NCI-H2029 (cell line): ENCODE measurements at places on chromosomes 6 and 20.
A peak's percentile ranks its signal among the peaks of the same experiment; 100 is the strongest.

DNA sequence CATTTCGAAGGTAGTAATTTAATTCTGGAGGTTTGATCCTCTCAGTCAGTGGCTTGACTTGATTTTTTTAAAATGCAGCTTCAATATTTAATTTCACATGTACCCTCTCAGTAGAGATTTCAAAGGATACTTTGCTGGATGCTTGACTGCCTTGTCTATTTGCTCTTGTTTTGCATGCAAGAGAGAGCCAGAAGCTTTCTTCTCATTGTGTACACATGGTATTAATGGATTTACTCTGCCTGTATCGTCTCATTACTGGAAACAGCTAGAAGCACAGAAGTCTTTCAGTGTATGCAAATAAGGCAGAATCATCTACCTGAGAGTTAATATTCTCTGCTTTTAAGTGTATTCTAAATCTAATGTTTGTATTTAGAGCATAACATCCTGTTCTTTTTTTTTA, 84.3 kb upstream of the FOXO3 start:
- peak; percentile 40 for DNase-seq

- no peak for DNase-seq
These were observed 3.4 kb downstream of the GMNN start for GRCh38 chr6:24778121-24778520.

DNA sequence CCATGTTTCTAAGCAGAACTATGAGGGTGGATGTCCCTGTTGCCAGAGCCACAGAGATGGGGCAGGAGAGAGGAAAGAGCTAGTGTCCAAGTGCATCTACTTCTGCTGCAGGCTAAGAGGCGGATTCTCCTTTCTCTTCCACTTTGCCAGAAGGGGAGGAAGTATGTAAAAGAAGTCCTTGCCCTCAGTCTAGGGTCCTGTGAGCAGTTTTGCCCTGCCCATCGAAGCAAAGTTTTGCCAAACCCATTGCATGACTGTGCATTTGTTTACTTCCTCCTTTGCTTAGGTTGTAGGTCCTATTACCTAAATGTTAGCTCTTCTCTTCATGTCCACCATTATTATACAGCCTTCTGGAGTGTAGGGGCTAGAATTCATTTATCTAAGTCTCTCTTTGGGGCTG, 106.2 kb upstream of the ARMC2 start:
- DNase-seq = no peak

DNA sequence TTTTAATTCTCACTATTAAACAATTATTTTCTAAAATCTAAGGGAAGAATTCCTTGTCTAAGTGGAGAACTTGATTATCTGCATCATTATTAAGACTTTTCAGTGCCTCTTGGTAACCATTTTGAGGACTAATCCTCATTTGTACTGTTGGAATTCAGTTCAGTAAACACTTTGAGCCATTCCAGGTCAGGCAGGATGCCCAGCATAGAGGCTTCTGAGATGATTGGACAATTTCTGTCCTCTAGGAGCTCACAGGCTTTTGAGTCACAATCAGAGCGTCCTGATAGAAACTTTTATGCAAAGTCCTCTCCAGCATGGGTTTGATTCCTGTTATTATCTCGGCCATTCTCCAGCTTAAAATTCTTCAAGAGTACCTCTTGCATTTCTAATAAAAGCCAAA, 1304.6 kb downstream of the EPHA7 start:
- DNase-seq = no peak

DNA sequence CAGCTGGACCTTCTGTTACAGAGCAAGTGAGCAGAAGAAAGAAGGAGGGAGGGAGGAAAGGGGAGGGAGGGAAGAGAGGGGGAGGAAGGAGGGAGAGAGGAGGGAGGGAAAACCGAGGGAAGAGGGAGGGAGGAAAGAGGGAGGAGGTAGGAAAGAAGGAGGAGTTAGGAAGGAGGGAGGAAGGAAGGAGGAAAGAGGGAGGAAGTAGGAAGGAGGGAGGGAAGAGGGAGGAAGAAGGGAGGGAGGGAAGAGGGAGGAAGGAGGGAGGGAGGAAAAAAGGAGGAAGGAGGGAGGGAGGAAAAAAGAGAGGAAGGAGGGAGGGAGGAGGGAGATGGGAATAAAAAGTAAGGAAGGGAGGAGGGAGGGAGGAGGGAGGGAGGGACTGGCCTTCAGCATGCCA, 191.8 kb downstream of the SYNDIG1 start:
- no peak for DNase-seq

GRCh38 chr20:48159145-48160008, 374.1 kb upstream of the SULF2 start:
- no peak for DNase-seq

DNA sequence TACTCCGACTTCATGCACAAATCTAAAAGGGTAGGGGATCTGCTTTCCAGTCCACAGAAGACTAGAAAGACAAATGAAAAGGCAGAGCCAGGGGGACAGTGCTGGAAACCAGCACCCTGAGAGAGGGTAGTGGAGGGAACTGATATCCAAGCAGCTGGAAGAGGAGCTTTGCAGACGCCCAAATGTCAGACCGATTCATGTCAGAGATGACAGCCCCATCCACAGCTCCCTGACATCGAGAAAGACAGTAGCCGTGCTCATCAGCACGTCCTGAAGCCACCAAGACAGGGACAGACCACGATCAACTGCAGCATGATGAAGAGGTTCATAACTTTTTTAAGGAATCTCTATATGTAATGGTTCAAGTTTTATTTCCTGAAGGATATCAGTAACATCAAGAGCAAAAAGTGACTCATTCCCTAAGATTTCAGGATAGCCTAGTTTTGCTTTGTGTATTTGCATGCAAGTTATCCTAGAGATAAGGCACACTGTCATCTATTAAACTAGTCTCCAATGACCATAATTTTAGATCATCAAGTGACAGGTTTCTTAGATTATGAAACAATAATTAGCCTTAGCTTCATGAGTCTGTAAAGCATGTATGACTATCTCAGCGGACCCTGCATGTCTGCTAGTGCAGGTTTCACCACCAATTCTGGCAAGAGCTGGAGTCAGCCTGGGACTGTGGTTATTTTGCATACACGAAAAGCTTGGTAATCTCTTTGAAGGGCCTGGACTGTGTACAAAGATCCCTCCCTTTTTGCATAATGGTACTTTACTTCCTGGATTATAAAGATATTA, 43.0 kb downstream of the PRDM1 start:
- no peak for DNase-seq

DNA sequence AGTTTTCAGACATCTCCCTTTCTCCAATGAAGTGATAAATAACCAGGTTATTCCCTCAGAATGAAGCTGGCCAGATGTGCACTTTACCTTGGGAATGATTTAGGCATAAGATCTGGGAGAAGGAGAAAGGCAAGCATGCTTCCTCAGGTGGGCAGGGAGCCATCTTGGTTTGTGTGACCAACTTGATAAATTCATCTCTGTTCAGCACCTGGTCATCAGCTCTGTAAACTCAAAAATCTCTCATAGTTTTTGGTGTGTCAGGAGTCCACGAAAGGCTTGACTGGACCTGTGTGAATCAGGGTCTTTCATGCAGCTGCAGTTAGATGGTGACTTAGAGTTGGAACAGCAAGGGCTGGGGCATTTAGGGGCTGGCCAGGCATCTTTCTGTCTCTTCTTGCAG, 24.5 kb downstream of the ENPP1 start:
- DNase-seq = no peak

DNA sequence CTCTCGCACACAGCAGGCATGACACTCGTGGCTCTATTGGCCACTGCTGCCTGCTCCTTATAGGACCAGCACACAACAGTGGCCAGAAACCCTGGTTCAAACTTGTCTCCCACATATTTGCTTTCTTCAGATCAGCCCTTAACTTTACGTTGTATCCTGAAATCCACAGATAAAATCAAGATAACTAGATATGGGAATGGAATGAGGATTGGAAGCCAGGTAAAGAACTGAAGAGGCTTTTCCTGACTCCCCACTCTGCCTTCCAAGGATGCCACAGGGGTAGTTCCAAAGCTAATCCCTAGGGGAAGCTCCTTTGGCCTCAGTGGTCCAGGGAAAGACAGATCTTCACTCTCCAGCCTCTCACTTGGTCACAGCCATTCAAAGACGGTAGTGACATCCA, 86.5 kb downstream of the INSM1 start:
- DNase-seq = no peak

- no peak for DNase-seq
These were observed 233.6 kb upstream of the BMP2 start for GRCh38 chr20:6533761-6534479.

DNA sequence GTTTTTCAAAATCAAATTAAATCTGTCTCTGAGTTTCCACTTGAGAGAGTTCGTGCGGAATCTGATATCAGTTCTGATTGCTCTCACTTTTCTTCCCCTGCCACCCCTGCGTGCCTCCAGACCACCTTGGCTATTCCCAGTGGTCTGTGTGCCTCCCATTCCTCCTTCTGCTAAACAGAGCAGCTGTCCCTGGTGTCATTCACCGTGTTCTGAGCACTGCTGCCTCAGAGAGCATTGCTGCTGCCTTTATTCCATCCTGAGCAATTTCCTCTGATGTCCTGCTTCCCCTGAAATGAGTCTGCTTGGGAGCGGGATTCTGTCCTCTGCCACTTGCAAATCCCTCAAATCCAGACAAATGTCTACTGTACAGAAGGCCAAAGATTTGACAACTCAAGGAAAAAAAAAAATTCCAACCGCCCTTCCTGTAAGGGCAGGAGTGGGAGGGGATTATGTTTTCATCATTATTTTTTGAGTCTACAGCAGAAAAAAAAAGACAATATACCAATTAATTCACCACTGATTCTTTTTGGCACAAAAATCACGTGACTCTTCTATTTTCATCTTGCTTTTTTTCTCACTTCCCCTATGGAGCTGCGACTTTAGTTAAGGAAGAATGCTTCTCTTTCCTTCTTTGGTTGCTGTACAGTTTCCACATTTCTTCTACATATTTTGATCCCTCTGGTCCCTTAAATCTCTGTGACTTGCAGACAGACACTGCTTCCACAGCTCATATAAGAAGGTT, 833.0 kb downstream of the EPHA7 start:
- no peak for DNase-seq

DNA sequence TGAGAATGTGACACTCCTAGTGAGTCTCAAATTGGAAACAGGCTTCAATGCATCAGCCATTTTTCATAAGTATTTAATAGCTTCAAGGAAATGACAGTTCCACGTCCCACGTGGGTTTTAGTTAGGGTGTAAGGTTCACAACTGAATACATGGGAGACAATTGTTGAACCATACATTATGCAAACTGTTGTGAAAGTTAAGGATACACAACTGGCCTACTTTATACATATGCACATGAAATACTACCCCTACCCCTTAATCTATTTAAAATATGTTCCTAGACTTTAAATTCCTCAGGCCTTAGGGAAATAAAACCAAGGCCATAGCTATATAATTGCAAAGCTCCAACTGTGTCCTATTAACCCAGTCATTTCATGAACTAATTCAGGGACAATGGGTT, 436.1 kb downstream of the BTBD3 start:
- DNase-seq = no peak

DNA sequence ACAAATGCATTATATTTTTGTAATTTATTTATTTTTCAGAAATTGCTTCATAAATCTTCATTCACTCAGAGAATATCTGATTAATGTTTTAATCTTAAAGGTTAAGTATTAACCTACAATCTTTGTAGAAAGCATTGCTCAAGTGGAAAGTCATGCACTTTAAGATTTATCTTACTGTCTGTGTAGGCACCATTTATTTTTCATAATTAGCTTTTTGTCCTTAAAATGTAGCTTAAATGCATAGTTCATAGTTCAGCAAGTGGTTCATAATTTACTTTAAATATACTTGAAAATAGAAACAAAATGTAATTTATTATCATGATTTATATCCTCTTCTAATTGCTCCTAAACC, 397.3 kb downstream of the LAMA2 start:
- DNase-seq = no peak

DNA sequence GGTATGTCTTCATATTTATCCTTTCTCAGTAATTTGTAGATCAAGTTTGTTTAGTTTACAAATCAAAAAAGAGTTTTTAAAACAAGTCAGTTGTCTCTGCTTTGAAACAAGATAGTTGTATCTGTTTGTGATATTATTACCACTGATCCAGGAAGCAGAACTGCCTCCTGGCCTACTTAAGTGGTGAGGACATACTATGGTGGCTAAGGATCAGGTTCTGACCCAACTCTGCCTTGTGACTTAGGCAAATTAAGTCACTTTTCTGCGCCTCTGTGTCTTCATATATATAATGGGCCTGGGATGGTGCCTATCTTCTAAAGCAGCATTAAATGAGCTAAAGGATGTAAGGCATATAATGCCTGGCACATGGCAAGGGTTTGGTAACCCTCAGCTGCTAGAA, 8.7 kb downstream of the ANKS1A start:
- no peak for DNase-seq

DNA sequence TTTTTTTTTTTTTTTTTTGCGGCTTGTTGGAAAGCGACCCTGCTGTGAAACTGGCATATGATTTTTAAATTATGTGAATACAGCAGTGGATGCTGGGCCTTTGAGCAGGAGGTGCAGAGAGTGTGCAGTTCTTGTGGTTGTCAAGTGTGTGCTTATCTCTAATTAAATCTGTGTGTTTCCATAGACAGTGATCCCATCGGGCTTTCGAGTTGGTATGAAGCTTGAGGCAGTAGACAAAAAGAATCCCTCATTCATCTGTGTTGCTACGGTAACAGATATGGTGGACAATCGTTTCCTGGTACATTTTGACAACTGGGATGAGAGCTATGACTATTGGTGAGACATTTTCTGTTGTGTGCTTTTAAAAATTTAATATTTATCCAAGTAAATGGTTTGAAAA, 52.4 kb downstream of the L3MBTL3 start:
- no peak for DNase-seq

DNA sequence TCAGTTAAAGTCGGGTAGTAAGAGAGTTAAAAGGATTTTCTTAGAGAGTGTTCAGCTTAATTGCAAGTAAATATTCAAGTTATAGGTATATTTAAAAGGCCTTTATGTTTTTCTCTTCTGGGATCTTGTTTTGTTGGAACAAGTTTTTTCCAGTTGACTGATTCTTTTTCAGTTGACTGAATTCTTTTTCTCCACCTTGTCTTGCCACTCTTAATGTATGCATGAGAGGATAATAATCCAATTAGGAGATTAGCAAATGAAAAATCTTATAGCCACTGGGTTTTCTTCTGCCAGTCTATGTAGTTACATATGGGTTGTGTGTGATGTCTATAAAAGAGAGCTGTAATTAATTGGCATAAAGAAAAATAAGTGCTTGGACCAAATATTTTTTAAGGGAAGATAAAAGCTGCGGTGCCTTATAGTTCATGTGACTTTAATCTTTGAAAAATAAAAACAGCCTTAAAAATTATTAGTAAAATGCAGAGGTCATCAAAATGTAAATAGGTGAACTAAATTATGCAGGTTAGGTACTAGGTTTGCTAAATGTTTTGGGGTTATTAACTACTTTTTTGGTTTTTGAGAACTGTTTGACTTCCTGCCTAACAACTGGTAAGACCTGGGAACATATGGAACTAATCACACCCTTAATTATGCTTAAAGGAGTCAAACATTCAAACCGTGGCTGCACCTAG, 367.2 kb downstream of the HTR1B start:
- no peak for DNase-seq

DNA sequence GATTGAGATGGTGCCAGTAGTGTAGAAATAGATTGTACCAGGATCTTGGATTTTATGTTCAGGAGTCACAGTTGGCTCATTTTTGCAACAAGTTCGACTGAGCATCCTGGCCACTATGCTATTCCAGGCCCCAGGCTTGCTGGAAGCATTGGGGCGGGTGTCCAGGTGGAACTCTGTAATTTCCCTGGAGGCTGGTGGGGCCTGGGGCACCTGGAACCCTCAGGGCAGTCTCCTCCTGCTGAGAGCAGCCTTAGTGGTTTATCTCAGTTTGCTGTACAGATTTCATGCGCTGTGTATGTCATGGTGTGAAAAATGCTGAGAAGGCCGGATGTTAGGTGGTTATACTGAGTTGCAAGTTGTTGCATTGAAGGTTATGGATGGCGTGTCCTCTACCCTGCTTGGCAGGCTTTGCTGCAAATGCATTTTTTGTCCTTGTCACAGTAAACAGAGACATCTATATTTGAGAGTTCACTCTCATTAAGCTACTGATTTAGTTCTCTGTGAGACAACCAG, 135.1 kb upstream of the MYLIP start:
- no peak for DNase-seq
